ENCODE measurements at places on chromosomes 7 and 10.
A peak's percentile ranks its signal among the peaks of the same experiment; 100 is the strongest.

- DNase-seq: peak; percentile 96
Observed at GRCh38 chr7:152463709-152464311, 28.0 kb upstream of the KMT2C start.

DNA sequence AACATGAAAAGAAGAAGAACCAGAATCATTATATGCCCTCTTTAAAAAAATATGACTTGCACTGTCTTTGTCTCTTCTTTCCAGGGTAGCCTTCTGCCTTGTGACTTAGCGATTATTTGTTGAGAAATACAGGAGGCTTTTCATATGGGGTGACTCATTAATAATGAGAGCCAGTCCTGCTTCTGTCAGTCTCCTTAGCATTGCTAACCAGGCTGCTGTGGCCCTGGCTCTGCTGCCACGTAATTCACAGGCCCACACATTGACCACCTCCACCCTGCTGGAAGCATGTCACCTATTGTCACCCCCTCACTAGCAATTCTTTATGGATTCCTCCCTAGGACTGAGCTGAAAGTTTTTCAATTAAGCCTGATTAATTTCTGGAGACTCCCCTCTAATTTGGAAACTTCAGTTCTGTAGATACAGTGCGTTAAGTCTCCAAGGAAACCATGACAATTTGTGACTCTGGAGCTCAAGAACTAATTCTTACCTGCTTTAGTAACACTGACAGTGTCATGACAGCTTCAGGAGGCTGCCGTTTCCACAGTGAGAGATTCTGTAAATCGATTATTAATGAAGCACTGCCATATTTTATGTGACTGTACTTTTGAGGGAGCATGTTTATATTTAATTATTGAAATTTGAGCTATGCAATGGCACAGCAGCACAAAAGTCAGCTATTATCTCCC, 267.9 kb upstream of the SP8 start:
- DNase-seq: no peak

- no peak for DNase-seq
Observed at GRCh38 chr7:110417611-110418010, 673.3 kb upstream of the LRRN3 start.

DNA sequence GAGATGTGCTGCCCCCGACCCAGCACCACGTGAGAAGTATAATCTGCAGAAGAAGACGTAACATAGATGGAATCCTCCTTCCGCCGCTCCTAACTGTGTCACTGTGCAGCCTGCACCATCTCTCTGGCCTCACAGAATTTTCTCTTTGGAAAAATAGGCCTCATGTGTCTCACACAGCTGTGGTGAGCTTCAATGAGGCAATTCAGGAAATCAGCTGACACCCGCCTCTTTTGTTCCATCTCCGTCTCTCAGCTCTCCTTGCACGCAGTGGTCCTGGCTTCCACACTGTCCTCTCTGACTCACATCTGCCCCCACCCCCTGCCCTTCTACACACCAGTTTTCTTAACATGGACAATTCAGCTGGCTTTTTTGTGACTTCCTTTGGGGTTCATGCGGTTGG, 7.2 kb downstream of the C10orf90 start:
- no peak for DNase-seq

GRCh38 chr10:60535427-60535826, 145.8 kb upstream of the ANK3 start:
- no peak for DNase-seq

DNA sequence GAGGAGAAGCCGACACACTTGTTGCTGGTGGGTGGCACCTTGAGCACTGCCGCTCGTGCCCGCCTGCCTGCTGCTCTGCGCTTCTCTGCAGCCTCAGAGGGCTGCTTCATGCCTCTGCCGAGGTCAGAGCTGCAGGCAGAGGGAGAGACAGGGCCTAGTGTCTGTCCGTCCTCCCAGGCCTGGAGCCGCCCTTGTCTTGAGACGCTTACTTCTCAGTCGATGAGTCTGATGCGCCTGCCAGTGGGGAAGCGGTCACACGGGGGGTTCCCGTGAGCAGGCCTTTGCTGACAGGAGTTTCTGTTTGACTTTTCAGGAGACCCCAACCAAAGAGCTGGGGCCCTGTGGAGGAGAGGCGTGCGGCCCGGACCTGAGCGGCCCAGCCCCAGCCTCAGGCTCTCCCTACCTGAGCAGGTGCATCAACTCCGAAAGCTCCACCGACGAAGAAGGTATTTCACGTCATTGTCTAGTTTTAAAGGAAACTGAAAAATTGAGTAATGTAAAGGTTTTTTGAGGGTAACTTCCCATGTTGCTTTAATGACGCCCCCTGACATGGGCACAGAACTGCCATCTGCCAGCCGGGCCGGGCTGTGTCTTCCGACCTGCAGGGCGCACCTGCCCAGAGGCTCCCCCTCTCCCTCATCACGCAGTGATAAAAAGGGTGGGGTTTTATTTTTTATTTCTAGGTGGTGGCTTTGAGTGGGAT, 7.8 kb upstream of the BHLHA15 start:
- DNase-seq: no peak

Data from HepG2 (cell line).